CD4-positive, CD25-positive, alpha-beta regulatory T cell (primary cell): ENCODE measurements at places on chromosomes 2 and 18.

DNA sequence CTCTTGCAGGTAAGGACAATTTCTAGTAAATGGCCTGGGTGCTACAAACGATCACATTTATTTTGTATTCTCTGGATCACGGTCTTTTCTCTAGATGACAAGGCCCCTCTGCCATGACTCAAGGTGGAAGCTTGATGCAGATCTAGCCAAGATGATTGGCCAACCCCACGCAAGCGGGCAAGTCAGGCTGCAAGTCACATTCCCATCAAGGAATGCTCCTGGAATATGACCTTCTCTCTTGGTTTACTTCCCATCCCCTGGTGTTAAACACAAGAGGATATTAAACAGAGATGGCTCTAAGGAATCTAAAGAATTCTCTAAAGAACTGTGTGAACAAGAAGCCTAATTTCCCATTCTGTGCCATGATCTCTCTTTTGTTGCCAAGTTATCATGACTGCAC lies 97.3 kb upstream of the SERPINE2 start:
- DNase-seq, result no peak
- H3K4me3 ChIP-seq, result no peak overlapping the region
- H3K36me3 ChIP-seq, result no peaks in the 10 kb centered on the region
- H3K27ac ChIP-seq, result no peak overlapping the region

DNA sequence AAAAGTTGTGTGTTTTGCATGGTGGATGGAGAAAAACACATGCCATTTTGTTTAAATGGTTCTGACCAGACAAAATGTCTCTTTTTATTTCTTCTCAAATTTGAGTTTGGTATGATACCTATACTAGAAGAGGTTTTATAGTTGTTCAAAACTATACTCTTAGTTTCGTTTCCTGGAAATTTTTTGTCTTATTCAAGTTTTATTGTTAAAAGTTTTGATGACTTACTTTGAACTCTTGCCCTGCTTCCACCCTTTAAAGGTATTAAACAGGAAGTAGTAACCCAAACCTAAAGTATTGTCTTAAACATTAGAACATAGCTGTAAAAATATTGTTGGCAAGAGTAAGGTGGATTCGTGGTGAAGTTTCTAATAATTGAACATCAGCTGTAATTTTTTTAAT lies 98.2 kb downstream of the BABAM2 start:
- no peaks in the 10 kb centered on the region for H3K27me3 ChIP-seq
- peak overlapping the region; percentile 78 for H3K4me3 ChIP-seq
- H3K36me3 ChIP-seq, result no peaks in the 10 kb centered on the region
- H3K27ac ChIP-seq, result peak overlapping the region; percentile 76
- DNase-seq, result peak; percentile 82

DNA sequence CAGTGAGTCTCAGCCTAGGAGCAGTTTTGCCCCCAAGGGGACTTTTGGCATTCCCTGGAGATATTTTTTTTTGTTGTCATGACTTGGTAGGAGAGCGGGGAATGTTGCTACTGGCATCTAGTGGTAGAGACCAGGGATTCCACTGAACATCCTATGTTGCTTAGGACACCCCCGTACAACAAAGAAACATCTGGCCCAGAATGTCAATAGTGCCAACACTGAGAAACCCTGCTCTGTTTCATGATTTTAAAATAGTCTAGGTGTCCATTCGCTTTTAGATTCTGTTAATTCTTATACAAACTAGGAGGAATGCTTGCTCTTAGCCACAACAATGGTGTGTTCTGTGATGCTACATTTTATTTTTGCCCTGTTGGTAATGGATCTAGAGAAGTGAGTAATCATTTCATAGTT lies 225.8 kb upstream of the SIX3 start:
- no peaks in the 10 kb centered on the region for H3K36me3 ChIP-seq
- H3K27ac ChIP-seq, result no peak overlapping the region

DNA sequence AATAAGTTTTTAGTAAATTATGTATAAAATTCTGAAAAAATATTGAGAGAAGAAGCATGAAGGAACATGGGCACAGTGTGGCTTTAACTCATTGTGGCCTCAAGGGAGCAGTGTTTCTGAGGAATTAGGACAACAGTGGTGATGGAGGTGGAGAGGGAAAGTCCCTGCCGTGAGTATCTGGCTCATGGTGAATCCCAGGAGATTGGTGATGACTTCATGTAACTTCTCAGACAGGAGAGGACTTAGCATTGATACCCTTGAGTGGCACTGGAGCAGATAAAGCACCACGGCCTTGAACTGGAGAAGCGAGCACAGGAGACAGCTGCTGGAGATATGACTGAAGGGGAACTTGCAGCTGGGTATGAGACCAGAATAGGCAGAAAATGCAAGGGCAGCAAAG lies 35.0 kb upstream of the LRP1B start:
- H3K4me1 ChIP-seq, result no peaks in the 10 kb centered on the region
- no peak overlapping the region for H3K27ac ChIP-seq
- no peaks in the 10 kb centered on the region for H3K36me3 ChIP-seq
- no peak overlapping the region for H3K4me3 ChIP-seq

DNA sequence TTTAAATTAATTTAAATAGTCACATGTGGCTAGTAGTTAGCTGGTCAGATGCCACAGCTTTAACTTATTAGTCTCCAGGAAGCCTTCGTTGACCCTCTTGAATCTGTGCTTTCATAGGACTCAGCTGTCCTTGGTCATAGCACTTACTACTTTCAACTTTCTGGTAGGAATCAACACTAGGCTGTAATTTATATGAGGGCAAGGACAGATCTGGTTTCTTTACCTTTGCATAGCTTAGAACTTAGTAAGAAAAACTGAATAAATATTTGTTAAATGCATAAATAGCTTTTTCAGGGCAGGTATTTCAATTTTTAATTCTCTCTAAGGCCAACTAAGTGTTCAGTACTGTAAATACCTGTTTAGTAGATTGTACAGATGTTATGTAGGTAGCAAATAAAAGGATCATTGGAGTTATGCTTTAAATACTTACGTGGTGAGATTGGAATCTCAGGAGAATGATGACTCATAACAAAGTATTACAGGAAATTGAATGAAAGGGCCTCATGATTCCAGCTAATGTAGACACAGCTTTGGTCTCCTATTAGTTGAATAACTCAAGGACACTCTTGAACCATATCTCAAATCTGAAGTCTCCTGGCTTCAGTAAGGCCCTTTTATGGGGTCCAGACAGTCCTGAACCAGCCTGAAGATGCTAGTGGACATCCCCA lies 2.6 kb downstream of the CLIP4 start:
- H3K4me1 ChIP-seq, result peaks cover 27% of the 10 kb centered on the region
- H3K36me3 ChIP-seq, result peaks cover 6% of the 10 kb centered on the region
- no peak for DNase-seq
- H3K27ac ChIP-seq, result no peak overlapping the region

- peaks cover 9% of the 10 kb centered on the region for H3K4me1 ChIP-seq
- no peak overlapping the region for H3K27ac ChIP-seq
- no peaks in the 10 kb centered on the region for H3K36me3 ChIP-seq
- no peak for DNase-seq
- H3K27me3 ChIP-seq, result no peaks in the 10 kb centered on the region
These were observed 28.4 kb upstream of the PTMA start for GRCh38 chr2:231679908-231680284.

- H3K4me3 ChIP-seq, result no peak overlapping the region
- no peak for DNase-seq
- H3K27me3 ChIP-seq, result no peaks in the 10 kb centered on the region
- H3K27ac ChIP-seq, result no peak overlapping the region
These were observed 649.9 kb upstream of the FANCL start for GRCh38 chr2:58890865-58891525.
